ENCODE measurements at places on chromosomes 6 and 20.
A peak's percentile ranks its signal among the peaks of the same experiment; 100 is the strongest.

- DNase-seq, result peak; percentile 88
Observed at GRCh38 chr6:167079853-167080297, 43.0 kb upstream of the CCR6 start.

DNA sequence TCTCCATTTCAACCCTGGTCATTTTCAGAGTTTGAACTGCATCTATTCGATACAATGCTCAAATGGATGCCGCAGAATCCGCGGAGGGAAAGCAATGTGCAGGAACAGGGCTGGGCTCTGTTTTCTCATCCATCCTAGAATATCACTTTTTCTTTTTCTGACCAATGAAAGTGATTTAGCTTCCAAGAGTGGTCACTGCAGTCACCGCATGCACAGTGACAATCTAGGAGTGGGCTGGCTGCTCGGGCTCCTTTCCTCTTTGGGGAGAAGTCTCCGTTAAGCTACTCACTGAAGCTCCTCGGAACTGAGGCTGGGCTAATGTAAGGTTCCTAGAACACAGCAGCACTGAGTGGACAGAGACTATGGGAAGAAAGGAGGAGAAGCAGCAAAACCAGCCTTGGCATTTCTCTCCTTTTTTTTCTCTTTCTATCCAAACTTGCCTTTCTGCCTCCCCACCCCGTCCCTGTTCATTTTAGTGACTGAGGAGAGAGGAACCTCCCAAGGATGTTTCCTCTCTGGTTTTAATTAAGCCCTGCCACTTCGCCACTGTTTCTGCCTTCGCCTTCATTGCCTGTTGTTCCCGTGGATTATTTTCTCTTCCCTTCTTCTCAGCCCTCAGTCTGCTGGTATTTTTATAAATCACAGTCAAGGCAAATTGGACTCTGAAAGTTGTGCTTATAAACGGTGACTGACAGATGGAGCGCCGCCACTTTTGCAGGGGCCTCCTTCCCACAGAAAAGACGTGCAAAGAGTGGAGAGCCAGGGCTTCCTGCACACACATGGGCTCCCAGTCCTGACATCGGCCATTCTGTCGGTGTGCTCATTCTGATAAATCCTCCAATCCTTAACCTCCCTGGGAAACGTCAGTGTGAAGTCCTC lies 41.1 kb downstream of the RAMACL start:
- DNase-seq, result no peak

GRCh38 chr6:31178143-31179041 lies 7.9 kb upstream of the POU5F1 start:
- DNase-seq, result no peak

GRCh38 chr20:10430704-10431103 lies 3.3 kb downstream of the MKKS start:
- DNase-seq, result no peak

GRCh38 chr20:1503564-1504227 lies 12.5 kb upstream of the SIRPB2 start:
- DNase-seq, result peak; percentile 89

- DNase-seq, result no peak
Observed at GRCh38 chr6:106724848-106725247, 95.5 kb downstream of the QRSL1 start.

GRCh38 chr6:67811239-67812037 lies 823.6 kb upstream of the ADGRB3 start:
- DNase-seq, result no peak

DNA sequence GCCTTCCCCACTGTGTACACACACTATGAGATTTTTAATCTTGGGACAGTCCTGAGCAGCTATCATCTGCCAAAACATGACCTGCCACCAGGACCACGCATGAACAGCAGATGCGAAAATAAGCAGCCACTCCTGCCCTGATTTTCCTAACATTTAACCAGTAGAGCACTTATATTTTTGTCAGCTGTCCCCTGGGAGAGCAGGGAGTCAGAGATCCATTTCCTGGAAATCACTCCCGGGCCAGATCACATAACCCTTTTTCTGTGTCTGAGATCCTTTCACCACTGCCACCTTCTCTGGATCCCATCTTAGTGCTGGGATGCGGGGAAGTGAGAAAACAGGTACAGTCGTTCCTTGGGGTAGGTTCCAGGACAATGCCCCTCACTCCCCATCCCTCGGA lies 5.7 kb downstream of the SDCBP2 start:
- DNase-seq, result no peak

DNA sequence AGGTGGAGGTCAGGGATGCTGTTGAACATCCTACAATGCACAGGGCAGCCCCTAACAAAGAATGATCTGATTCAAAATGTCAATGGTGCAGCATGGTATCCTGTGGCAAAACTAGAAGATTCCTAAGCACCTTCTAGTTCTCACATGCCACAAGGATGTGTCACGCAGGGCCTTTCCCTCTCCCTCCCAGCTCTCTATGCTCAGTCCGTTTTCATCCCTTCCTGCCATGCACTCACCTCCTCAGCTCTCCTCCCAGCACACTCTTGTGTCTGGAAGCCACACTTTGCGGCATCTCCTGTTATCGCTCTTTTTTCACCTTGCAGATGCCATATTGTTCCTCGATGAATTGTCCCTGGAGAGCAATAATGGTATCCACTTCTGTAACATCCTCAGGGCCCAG lies 263.4 kb downstream of the CDC5L start:
- DNase-seq, result no peak

- DNase-seq, result no peak
Observed at GRCh38 chr20:41082306-41082705, 53.7 kb downstream of the TOP1 start.

DNA sequence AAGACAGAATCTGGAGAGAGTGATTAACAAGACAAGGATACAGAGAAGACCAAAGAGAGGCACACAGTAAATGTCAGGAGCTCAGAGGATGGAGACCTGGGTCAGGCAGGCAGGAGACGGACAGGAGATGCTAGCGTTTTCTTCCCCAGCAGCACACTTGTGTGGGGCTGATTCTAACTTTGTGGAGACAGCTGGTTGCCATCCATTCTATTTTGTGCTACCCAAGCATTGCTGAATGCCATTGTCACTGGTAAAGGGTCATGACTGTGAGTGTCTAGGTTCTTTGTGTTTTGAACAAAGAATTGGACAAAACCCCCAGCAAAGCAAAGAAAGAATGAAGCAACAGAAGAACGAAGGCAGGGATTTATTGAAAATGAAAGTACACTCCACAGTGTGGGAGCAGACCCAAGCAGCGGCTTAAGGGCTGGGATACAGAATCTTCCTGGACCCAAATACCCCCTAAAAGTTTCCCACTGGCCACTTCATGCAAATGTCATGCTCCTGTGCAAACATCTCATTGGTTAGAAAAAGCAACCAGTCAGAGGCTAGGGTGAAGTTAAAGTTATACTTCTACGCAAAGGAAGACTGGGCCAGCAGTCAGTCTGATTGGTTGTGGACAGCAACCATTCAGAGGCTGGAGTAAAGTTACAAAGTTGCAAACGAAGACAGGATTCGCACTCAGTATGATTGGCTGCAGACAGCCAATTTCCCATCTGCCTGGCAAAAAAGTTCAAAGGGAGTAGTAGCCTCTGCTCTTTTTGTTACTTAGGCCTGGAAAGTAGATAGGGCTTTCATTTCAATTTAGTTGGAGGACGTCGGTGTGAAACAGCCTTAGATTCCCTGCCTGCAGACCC lies 17.5 kb downstream of the PTK7 start:
- DNase-seq, result no peak

GRCh38 chr20:37309936-37310590 lies 20.6 kb downstream of the MANBAL start:
- DNase-seq, result no peak

DNA sequence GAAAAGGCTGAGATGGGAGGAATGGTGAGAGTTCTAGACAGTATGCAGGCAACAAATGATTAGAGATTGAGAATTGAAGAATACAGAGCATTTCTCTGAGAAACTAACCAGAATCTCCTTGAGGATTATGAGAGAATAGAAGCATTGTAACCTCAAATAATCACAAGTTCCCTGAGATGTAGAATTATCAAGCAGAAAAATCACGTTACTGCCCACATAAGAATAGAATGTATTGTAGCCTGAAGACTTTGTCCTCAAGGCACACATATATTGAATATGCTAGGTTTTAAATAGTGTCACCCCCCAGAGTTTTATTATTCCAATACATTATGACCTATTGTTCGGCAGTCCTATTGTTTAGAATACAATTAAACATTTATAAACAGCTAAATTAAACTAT lies 57.2 kb downstream of the CNKSR3 start:
- no peak for DNase-seq

DNA sequence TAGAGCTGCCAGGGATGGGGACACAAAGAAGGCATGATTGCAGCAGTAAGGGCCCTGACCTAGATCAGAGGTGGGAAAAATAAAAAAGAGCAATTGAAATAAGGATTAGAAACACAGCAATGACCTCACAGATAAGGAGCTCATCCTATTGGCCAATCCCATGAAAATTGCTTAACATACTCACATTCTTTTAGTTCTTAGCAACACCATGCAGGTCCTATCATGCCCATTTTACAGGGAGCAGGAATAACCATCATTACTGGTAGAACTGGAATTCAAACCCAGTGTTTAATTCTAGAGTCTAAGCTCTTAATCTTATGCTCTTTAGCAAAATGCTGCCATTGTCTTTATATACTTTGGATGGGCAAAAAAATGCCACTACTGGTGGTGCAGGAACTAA lies 267.7 kb downstream of the RNF144B start:
- no peak for DNase-seq

Measured in activated CD8-positive, alpha-beta T cell treated with anti-CD3 and anti-CD28 coated beads for 36 hours (primary cell).